ENCODE measurements at places on chromosomes 13 and 19.

DNA sequence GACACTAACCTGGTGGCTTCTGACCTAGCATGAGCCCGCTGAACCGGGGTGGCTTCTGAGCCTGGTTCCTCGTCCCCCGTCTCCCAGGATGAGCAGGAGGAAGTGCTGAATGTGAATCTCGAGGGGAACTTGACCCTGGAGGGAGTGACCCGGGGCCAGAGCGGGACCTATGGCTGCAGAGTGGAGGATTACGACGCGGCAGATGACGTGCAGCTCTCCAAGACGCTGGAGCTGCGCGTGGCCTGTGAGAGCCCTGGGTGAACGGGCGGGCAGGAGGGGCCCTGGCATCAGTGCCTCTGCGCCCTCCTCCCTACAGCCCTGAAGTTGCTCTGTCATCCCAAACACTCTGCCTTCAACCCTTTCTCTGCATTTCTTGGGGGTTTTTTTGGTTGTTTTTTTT, 5.6 kb downstream of the BCAM start:
- DNase-seq = no peak

GRCh38 chr13:36986462-36987240, 12.5 kb downstream of the ALG5 start:
- no peak for DNase-seq

GRCh38 chr19:16045893-16046292, 30.4 kb upstream of the TPM4 start:
- DNase-seq = no peak

- no peak for DNase-seq
Observed at GRCh38 chr13:24162604-24163003, 2.1 kb downstream of the SPATA13 start.

GRCh38 chr13:45249662-45250061, 48.8 kb upstream of the KCTD4 start:
- no peak for DNase-seq

GRCh38 chr13:113764793-113765563, 6.0 kb downstream of the TMEM255B start:
- DNase-seq = no peak

DNA sequence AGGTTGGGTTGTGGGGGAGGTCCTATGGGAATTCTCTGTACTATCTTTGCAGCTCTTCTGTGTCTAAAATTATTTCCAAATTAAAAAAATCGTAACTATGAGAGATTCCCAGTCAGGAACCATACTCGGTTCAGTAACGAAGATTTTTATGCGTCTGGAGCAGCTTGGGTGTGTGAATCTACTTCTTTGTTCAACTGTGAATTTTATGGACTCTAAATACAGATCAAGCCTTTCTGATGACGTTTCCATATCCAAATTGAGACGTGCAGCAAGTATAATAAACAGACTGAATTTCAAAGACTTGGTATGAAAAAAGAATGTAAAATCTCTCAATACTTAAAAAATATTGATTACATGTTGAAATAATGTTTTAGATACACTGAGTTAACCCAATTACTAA, 30.9 kb downstream of the MLLT1 start:
- no peak for DNase-seq

- DNase-seq = no peak
Observed at GRCh38 chr13:101866889-101867581, 414.6 kb downstream of the ITGBL1 start.

GRCh38 chr13:106619688-106620555, 52.0 kb upstream of the ARGLU1 start:
- peak; percentile 17 for DNase-seq

- no peak for DNase-seq
Observed at GRCh38 chr19:34976611-34977010, 12.6 kb upstream of the ZNF792 start.

DNA sequence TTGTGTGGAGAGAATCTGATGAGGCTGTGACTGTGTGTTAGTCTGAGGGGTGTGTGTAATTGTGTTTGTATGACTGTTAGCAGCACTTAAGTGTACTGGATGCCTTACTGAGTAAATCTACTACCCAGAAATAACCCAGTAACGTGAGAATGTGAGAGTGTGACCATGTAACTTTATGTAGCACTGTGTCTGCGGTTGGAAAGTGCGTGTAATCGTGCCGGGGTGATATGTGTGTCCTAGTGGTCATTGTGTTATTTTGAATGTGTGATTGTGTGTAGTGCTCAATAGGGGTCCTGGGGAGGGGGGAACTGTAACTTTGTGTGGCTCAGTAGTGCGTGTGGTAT, 550 bp downstream of the ZNF383 start:
- no peak for DNase-seq

GRCh38 chr19:42846597-42846996, 32.9 kb downstream of the PSG1 start:
- no peak for DNase-seq

DNA sequence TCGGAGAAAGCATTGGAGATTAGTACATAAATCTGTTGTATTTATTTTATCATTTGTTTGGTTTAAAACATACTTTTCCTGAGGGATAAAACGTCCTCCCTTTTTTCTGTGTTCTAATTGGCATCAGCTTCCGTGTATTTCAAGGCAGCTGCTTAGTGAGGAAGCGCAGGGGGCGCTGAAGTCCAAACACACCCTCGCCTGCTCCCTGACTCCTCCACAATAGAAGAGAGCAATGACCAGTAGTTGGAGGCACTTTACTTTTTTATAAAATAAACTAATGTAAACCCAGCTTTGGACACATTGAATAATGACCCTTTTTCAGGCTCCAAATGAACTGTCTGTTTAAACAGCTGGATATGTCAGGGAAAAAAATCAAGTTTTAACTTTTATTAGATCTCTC, 79.9 kb downstream of the RNASEH2B start:
- DNase-seq = no peak

DNA sequence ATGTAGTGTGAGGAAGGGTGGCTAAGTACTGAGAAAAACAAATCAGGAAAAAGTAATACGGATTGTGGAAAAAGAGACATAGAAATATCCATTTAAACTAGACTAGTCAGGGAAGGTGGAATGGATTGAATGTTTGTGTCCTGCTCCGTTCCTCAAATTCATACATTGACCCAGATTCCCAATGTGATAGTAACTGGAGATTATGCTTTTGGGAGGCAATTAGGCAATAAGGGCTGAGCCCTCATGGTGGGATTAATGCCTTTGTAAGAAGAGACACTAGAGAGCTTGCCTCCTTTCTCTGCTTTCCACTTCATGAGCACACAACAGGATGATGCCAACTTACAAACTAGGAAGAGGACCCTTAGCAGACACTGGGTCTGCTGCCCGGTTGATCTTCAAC, 765.2 kb upstream of the GPC6 start:
- DNase-seq = no peak

DNA sequence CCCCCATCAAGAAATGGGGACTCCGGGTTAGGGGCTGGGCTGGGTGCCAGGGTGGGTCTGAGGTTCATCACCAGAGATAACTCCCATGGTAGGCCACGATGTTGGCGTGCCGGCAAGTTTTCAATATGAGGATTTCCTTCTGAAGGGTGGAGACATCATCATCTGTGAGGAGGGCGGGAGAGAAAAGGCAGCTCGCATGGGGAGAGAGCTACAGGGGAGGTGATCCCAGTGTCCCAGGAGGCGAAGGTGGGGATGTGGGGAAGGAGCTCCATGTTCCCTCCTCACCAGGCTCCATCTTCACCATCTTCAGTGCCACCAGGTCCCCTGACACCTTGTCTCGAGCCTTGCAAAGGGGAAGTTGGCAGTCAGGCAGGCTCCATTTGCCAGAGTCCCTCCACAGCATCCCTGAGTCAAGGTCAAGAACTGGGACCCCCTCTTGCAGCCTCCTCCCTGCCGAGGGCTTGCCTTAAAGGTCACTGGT, 430 bp downstream of the MAP4K1 start:
- no peak for DNase-seq

GRCh38 chr19:39197808-39198207, 1.0 kb downstream of the NCCRP1 start:
- DNase-seq = no peak

GRCh38 chr13:51806566-51806965, 2.6 kb upstream of the DHRS12 start:
- no peak for DNase-seq

DNA sequence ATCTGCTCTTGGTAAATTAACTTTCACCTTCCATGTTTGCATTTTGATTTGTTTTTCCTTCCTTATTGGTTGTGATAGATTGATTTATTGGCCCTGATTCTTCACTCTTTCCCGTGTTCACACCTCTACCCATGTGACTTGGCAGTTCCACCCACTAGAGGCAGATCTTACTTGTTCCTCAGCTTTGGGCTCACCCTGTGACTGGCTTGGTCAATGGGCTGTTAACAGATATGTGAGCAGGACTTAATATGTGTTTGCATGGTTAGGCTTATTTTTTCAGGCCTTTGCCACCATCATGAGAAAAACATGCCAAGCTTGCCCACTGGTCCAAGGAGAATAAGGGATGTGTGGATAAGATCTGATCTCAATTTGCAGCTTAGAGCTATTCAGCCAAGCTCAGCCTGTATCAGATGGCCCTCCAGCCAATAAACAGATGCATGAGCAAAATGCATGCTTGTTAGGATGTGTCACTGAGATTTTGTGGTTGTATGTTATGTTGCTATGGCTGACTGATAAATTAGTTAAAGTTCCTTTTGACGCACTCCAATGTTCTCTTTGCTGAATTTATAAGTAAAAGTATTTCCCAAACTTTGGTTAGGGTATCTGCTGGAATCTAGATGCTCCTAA, 48.0 kb downstream of the RGCC start:
- DNase-seq = no peak

DNA sequence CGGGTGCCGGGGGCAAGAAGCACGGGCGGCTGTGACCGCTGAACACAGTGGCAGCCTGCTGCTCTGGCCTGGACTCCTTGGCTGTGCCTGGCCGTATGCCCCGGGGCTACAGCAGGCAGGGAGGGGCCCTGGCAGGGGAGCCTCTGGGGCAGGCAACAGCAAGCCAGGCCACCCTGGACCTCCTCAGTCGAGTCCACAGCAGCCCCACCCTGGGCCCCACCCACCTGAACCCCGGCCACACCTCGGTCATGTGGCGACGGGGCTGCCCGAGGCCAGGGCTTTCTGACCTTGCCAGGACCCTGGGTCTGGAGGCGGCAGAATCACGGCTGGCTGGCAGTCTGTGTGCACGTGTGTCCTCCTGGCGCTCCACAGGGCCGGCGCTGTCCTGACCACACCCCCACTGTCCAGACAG, 8.7 kb downstream of the CILP2 start:
- DNase-seq = no peak

DNA sequence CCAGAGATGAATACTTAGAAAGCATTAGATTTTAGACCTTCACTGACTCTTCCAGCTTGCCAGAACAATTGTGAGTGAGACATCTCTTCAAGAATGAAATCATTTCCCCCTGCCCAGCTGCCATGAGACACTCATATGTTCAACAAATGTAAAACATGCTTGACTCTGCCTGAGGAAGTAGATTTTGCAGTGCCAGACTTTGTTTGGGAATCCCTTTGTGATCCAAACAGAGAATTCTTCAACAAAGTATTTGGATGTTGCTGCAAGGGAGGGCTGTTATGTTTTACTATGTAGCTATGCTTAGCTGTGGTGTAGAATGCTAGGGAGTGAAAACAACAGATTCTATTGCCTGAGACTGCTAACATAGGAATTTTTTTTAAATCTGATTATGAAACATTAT, 416.4 kb downstream of the DCT start:
- DNase-seq = no peak

- no peak for DNase-seq
Observed at GRCh38 chr19:50501568-50502475, 9.2 kb downstream of the JOSD2 start.

GRCh38 chr13:101530293-101530692, 77.8 kb downstream of the ITGBL1 start:
- DNase-seq = no peak

DNA sequence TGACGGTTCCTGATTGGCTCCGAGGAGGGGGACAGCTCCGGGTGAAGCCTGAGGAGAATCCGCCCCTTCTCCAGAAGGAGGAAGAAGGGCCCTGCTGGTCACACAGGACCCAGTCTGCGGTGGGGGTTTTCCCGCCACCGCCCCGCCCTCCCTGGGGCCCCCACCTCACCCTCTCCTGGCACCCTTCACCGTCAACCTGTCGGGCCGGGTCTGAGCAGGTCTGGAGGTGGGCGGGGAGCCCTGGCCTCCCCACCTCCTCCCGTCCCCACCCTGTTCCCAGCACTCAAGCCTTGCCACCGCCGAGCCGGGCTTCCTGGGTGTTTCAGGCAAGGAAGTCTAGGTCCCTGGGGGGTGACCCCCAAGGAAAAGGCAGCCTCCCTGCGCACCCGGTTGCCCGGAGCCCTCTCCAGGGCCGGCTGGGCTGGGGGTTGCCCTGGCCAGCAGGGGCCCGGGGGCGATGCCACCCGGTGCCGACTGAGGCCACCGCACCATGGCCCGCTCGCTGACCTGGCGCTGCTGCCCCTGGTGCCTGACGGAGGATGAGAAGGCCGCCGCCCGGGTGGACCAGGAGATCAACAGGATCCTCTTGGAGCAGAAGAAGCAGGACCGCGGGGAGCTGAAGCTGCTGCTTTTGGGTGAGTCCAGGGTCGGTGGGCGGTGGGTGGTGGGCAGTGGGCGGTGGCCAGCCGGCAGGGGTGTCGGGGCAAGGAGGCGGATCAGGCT, at the start of gene GNA15:
TSS of gene GNA15 (plus strand) at position 73 of the 723 bp plus-strand sequence. CDS start at position 491, 418 bp downstream.
- DNase-seq = no peak

DNA sequence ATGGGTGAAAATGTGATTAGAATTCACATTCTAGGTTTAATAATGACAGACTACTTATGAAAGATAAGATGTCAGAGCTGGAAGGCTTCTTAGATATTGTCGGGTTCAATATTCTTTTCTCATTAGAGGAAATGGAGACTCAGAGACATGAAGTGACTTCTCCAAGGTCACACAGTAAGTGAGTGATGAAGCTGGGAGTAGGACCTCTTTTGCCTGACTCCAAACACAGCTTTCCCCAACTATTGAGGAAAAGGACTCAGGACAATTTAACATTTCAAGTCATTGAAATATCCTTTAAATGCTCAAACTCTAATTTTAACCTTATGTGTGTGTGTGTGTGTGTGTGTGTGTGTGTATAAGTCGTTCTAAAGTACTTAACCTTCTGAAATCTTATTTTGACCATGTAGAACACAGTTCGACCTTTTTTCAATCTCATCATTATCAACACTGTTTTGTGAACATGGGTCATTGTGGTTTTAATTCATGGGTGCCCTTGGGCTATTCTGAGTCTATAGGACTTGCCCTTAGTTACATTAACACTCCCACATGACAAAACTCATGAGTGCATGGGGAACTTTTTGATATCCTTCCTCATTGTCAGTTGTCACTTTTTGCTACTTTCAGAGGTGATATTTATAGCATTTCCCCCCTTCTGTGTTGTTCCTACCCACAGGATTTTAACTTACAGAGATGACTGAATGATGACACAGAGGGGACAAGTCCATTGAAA, 53.0 kb downstream of the LRCH1 start:
- no peak for DNase-seq
